NCI-H82 (cell line): ENCODE measurements at places on chromosomes 16 and 17.

DNA sequence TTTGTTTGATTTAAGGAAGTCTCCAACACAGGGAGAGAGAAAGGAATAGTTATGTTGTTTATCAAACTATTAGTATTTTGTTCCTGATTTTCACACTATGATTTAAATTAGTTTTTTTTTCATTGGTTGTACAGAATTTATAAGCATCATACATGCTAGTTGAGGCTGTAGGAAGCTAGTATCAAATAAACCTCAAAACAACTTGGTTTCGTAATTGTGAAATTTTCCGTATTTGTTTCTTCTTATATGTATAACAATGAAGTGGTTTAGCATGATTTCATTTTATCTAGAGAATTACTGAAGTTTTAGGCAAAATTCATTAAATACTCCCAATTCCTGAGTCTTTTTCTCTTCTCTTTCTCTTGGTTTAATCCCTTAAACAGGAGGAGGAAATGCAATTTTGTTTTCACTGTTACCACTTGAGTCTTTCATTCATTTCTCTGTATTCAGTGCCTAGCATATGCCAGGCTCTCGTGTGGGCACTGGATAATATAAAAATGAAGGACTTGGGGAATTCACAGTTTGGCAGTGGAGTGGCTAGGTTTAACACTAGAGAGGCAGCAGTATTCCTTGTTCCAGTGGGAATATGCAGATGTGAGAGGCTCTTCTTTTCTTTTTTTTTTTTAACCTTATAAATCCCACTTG lies 1.8 kb downstream of the CYLD start:
- DNase-seq: no peak

GRCh38 chr17:14604591-14605266 lies 303.8 kb downstream of the HS3ST3B1 start:
- DNase-seq: no peak

GRCh38 chr17:37671028-37671823 lies 28.0 kb upstream of the DDX52 start:
- DNase-seq: no peak

DNA sequence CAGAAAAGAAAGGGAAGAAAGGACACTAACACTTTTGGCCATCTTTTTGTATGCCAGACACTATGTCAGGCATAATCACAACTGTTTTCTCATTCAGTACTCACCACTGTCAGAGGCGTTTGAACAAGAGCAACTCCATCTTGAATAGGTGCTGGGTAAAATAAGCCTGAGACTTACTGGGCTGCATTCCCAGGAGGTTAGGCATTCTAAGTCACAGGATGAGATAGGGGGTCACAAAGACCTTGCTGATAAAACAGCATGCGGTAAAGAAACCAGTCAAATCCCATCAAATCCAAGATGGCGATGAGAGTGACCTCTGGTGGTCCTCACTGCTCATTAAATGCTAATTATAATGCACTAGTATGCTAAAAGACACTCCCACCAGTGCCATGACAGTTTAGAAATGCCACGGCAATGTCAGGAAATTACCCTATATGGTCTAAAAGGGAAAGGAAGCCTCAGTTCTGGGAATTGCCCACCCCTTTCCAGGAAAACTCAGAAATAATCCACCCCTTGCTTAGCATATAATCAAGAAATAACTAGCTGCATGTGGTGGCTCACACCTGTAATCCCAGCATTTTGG lies 14.9 kb upstream of the LYRM9 start:
- DNase-seq: peak; percentile 34

- DNase-seq: peak; percentile 76
These were observed 1.4 kb downstream of the BAIAP2 start for GRCh38 chr17:81036197-81036941.

DNA sequence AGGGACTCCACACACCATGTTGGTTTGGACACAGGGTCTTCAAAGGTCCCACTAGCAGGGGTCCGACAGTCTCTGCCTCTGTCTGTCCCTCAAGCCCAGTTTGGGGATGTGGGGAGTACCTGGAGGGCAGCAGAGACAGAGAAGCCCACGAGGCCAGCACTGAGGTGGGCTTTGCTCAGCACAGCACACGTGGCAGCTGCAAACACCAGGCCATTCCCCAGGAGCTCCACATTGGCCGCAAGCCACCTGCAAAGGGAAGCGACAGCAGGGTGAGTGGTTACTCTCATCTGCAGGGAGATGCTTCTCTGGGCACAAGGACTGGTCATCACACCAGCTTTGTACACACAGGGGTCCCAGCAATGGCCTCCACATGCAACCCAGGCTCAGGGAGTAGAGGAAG lies 62.0 kb downstream of the ABCC6 start:
- no peak for DNase-seq

GRCh38 chr17:62794666-62794971 lies 13.5 kb downstream of the MARCHF10 start:
- DNase-seq: no peak

DNA sequence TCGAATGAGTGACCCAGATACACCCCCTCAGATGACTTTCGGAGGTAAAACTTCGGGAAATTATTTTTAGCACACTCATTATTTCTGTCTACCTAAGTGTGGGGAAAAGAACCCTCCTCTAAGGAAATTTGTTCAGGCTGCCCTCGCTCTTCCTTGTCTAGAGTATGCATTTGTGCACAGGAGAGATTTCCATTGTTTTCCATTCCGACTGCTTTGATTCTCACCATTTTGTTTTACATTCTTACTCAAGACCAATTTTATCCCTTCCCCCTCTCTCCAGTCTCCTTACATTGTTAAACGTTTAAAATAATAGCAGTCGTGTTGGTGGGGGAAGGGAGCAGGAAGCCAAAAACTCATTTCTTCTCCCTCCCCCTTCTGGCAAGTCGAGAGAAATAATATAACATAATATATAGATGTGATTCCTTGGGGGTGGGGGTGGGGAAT lies 1.5 kb upstream of the CHD3 start:
- no peak for DNase-seq

- DNase-seq: no peak
These were observed 325.4 kb downstream of the SEC14L1 start for GRCh38 chr17:77466140-77466539.

GRCh38 chr17:4154201-4154600 lies 11.2 kb downstream of the CYB5D2 start:
- DNase-seq: no peak

- DNase-seq: peak; percentile 53
These were observed 6.4 kb upstream of the FOXJ1 start for GRCh38 chr17:76147211-76148014.

- DNase-seq: no peak
These were observed 786 bp upstream of the CDK5RAP3 start for GRCh38 chr17:47969930-47970724.

DNA sequence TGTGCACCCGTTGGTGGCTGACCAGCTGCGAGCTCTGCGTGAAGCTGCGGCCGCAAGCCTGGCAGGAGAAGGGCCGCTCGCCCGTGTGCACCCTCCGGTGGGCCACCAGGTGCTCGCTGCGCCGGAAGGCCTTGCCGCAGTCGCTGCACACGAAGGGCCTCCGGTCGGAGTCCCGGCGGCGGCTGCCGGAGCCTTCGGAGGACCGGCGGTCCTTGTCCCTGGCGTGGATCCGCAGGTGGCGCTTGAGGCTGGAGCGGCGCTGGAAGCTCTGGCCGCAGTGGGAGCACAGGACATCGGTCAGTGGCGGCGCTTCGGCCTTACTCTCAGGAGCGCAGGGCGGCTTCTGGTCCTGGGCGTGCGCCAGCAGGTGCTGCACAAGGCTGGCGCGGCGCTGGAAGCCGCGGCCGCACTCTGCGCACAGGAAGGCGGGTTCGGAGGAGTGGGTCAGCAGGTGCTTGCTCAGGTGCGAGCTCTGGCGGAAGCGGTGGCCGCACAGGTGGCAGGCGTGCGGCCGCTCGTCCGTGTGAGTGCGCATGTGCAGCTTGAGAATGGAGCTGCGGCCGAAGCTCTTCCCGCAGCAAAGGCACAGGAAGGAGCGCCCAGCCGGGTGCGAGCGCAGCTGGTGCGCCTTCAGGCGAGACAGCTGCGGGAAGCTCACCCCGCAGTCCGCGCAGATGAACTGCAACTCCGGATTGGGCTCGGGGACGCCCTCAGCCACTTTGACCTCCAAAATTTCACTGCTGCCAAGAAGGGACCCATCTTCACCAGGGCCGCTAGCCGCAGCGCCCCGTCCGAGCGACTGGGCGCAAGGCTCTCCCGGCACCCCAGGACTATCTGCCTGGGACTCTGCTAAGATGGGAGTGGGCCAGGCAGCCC lies 9.1 kb downstream of the ZSCAN10 start:
- DNase-seq: peak; percentile 26

- no peak for DNase-seq
These were observed 10.2 kb upstream of the NFATC3 start for GRCh38 chr16:68074850-68075555.

- no peak for DNase-seq
These were observed 159.4 kb upstream of the ZNF267 start for GRCh38 chr16:31713945-31714902.

DNA sequence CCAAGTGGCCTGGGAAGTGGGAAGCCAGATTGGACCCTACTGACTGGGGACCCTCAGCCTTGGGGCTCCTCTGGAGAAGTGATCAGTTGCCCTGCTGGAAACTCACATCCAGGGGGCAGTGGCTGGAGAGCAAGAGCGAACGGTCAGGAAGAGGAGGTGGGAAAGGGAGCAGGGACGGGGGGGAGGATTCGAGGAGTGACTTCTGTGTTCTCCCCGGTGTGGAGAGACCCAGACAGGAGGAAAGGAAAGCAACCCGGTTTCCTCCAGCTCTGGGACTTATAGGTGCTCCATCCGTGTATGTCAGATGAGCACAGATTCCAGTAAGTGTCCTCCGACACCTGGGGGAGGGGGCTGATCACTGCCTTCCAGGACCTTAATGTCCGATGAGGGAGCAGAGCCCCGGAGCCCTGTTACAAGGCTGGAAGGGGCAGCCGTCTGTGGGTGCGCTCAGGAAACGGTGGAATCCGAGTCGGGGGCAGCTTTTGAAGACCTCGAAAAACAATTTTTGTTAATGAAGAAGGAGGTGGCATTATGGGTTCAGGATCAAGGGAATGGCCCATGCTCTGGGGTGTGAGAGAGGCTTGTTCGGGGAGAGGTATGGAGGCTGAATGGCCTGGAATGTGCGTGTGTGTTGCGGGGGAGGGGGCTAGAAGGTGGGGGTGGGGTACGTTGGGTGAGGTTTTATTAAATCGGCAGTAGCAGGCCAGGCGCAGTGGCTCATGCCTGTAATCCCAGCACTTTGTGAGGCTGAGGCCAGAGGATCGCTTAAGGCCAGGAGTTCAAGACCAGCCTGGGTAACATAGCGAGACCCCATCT lies 34.8 kb upstream of the NDRG4 start:
- peak; percentile 49 for DNase-seq

DNA sequence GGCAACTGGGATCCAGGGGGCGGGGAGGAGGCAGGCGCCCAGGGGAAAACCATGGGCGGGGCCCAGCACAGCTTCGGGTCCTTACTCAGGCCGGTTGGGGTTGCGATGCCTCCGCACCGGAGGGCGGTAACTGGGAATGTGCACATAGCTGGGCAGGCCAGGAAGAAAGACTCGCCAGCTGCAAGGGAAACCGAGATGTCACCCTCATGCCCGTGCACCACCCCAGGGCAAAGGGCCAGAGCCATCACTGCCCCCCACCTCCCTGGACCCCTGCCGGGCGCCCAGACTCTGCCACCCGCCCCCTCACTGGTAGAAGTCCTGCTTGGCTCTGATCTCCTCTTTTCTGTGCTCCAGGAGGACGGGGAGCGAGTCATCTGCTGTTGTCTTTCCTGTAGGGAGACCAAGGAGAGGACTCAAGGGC lies 6.7 kb downstream of the ALOX12B start:
- DNase-seq: no peak

DNA sequence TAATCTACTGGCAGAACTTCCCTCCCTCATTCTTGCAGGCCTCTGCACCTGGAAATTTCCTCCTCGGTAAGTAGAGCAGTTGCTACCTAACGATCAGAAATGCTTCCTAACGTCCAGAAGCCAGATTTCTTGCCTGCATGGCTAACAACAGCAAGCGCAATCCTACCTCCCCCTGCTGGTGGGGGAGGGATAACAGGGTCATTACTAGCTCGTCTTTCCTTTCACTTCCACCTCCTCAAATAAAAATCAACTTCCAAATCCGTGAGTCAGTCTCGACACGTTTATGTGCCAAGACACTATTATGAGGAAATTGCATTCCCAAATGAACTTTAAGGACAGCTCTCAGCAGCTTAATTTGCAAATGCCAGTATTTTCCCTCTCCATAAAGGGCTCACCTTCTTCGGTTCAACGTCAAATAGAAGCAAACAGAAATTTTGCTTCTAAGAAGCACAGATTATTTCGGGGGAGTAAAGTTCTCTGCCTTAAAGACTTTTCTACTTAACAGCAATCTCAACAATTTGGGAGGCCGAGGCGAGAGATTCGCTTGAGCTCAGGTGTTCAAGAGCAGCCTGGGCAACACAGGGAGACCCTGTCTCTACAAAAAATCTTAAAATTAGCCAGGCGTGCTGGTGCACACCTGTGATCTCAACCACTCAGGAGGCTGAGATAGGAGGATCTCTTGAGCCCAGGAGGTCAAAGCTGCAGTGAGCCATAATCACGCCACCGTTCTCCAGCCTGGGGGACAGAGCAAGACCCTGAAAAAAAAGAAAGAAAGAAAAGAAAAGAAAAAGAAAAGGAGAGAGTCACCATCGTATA lies 188.6 kb upstream of the PSMD7 start:
- peak; percentile 82 for DNase-seq

DNA sequence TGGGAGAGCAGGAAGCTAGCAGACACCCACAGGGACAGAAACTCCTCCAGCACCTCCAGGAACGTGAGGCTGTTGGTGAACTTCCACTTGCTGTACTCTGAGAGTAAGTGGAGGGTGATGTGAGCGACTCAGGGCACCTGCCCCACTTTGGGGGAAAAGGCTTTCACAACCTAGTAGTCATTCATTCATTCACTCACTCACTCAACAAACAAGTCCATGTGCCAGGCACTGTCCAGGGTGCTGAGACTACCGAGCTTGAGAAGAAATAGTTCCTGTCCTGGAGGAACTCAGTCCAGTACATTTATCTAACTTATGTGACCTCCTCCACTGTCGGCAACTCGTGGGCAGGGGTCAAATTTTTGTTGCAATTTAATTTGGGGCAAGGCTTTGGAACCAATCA lies 26.6 kb downstream of the LGALS9 start:
- no peak for DNase-seq

GRCh38 chr17:27804113-27804512 lies 3.8 kb upstream of the NOS2 start:
- no peak for DNase-seq

DNA sequence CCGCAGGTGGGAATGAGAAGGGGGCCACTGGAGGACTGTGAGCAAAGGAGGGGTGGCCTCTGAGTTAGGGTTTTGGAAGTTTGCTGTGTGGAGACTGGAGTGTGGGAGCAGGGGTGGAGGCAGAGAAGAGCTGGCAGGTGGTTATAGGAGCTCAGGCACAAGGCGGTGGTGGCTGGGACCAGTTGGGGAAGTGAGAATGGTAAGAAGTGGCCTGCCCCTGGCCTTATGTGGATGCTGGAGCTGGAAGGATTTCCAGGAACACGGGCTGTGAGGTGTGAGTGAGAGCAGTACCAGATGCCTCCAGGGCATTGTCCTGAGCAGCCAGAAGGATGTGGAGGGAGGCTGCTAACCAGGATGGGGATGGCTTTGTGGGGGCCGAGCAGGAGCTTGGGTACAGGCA lies 277.2 kb downstream of the SNX29 start:
- no peak for DNase-seq

GRCh38 chr17:75542229-75542628 lies 16.7 kb downstream of the LLGL2 start:
- DNase-seq: no peak

- peak; percentile 56 for DNase-seq
These were observed 1.4 kb upstream of the SPHK1 start for GRCh38 chr17:76382803-76383545.

- no peak for DNase-seq
These were observed 212.8 kb downstream of the ZFHX3 start for GRCh38 chr16:72835086-72835485.
